DMS79 treated with DMSO at 0.1 percent for 48 hours (cell line): ENCODE measurements at places on chromosomes 5 and 9.

- no peak for DNase-seq
These were observed 49.6 kb downstream of the ANKRD55 start for GRCh38 chr5:56183506-56183905.

- no peak for DNase-seq
These were observed 22.4 kb upstream of the ATG10 start for GRCh38 chr5:81949462-81949861.

DNA sequence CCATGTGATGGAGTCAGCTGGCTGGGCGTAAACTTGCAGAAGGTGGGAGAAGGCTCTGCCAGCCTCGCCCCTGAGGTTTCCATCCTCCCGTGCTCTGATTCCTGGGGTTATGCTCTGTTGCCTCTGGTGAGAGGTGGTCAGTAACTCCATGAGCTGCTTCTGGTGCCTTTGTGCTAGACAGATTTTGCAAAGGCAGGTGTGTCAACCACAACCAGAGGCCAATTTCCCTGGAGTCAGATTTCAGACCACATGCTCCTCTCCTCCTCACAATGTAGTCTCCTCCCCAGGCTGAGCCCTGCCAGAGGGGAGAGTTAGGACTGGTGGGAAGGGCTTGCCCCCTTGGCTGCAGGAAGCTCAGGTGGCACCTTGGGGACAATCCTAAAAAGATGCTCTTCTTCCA is 38.8 kb upstream of the TENT4A start:
- peak; percentile 31 for DNase-seq

GRCh38 chr5:87829217-87829551 is 416.5 kb upstream of the CCNH start:
- DNase-seq, result no peak

DNA sequence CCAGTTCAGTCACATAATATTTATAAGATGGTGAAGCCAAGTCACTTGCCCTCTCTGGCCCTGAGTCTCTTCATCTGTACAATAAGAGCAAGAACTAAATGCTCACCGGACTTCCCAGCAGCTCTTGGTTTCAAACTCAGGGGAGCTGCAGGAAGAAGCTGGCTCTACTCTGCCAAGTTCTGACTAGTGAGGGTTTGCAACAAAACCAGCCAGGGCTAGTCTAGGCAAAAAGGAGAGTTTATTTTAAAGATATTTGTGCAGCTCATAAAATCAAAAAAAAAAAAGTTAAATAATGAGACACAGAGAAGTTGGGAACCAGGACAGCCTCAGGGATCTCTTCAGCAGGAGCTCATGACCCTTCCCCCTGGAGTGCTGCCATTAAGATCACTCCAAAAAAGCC is 107.3 kb downstream of the DOCK2 start:
- DNase-seq, result no peak

- no peak for DNase-seq
These were observed 44.7 kb downstream of the RGS3 start for GRCh38 chr9:113508111-113508749.

DNA sequence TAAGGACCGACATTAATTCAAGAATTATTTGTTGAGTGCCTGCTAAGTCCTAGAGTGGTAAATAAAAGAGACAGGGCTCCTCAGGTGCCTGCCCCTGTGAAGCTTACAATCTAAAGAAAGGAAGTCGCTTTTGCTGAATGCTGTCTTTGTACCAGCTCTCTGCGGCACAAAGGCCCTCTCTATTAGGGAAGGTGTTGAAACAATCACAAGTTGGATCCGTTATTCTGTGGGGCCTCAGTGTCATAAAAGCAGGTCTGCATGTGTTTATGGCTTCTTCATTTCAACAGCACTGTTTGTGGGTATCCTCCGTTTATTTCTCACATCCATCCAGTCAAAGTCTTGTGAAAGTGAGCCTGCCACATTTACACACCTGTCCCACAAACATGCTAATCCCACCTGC is 7.0 kb upstream of the MVB12B start:
- no peak for DNase-seq

- DNase-seq, result no peak
These were observed 463.6 kb upstream of the CD180 start for GRCh38 chr5:67660149-67660548.

DNA sequence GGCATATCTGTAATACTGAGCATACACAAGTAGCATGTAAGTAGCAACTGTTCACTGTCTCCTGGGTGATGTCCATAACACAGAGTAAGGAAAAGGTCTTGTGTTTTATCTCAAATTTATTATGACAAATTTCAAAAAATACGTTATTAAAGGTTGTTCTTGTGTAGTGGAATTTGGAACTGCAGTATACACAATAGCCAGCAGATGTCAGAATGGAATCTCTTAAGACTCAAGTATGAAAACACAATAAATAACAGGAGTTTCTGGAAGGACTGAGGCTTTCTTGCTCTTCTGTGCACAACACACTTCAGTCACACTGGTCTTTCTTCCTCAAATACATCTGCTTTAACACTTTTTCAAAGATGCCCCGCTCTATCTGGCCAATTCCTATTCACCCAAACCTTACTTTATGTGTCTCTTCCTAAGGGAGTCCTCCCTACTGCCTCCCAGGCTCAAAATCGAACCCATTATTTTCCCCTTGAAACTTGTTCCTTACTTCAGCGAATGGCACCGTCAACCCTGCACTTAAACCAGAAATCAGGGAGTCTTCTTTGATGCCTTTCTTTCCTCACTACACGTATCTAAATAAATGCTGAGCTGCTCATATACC is 6.5 kb upstream of the FBXO10 start:
- DNase-seq, result peak; percentile 54

GRCh38 chr9:88274078-88274477 is 114.2 kb upstream of the SPIN1 start:
- no peak for DNase-seq

DNA sequence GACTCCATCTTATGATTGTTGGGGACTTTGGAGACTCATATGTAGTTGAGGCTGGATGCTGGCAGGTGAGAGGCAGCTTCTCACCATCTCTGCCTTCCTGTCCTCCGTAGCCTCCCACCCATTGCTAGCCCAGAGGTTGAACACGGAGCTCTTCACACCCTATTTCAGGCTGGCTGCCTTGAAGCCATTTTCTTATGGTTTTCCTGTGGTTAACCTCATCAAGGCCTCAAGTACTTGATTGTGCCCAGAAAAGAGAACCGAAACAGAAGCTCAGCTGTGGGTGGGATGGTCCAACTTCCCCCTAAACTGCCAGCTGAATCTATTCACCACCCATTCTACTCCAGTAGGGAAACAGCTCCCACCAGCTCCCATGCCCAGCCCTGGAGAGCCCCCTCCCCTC is 102.9 kb downstream of the LIFR start:
- no peak for DNase-seq

- no peak for DNase-seq
These were observed 59.0 kb downstream of the COL15A1 start for GRCh38 chr9:99002706-99003105.

DNA sequence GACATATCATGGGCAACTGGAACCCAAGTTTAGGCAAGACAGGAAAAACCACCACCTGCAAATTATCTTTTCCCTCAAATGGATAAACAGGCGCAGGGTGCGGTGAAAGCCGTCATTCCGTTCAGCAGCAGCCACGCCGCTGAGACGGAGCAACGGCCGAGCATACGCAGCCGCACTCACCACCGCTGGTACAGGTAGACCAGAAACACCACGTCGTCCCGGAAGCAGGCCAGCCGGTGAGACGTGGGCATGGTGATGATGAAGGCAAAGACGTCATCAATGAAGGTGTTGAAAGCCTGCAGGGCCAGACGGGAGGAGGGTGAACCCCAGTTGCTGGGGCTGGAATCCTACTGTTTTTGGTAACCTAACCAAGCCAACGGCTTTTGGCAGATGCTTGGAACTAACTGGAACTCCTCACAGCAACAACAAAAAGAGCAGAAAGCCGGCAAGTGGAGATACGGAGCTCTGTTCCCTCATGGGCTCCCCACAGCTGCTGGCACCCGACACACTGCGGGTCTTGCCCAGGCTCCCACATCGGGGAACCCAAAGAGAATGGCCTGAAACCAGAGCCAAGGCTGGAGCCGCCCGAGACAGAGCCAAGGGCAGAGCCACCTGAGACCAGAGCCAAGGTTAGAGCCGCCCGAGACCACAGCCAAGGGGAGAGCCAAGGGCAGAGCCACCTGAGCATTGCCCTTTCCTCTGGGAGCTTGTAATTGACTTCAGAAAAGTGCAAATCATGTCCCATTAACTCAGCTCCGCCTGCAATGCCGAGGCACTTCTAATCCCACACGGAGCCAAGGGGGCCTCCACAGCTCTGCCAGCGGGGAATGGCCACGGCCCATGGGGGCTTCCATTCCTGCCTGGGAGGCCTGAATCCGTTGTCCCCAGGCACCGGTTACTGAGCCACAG is 24.2 kb downstream of the CLPTM1L start:
- DNase-seq, result no peak

GRCh38 chr5:110329955-110330525 is 396.4 kb downstream of the TMEM232 start:
- DNase-seq, result no peak

GRCh38 chr9:110543631-110544051 is 35.9 kb downstream of the SVEP1 start:
- peak; percentile 81 for DNase-seq

GRCh38 chr9:77392328-77392727 is 215.0 kb downstream of the VPS13A start:
- no peak for DNase-seq

DNA sequence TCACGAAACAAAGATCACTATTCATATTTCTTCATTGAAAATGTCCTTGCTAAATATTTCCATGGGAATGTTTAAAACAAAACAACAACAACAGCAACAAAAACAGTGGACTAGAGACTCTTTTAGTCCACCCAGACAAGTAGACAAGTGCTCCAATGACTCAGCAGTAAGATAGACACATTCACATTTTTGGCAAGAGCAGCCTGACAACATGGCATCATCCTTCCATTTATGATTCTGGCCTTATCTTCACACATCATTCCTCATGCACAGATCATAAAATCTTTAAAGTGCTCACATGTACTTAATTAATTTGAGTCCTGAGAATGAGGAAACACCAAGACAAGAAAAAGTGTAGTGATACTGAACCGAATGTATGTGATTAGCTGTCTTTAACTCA is 132.6 kb upstream of the PDE4D start:
- DNase-seq, result no peak

GRCh38 chr9:101246691-101247090 is 138.1 kb downstream of the BAAT start:
- no peak for DNase-seq

DNA sequence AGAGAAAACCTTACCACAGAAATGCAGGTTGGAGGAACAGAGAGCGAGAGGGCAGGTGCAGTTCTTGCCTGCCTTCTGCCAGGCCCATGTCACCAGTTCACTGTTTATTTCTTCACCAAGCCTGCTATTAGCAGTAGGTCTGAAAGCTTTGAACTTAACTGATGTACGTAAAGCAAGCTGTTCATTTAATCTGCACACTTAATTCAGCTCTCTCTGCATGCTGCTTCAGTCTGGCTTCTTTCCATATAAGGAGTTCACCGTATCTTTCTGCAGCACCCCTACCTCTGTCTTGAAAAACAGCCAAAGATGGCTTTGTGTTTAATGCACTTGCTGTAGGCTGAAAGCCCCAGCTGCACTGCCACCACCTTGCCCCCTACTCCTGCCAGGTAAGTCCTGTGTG is 205.1 kb downstream of the RAB3C start:
- peak; percentile 38 for DNase-seq

- DNase-seq, result no peak
These were observed 33.1 kb downstream of the SPIN1 start for GRCh38 chr9:88421348-88421747.

DNA sequence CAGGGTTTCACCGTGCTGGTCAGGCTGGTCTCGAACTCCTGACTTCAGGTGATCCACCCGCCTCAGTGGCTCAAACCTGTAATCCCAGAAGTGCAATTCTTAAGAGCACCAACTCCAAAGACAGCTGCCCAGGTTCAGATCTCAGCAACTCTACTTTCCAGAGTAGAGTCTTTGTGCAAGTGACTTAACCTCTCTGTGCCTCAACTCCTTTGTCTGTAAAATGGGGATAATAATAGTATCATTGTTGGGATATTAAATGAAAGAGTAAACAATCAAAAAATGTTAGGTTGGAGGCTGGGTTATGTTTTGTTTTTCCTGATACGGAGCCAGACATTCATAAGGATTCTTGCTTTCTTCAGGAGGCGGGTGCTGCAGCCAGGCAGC is 45.0 kb downstream of the FOXI1 start:
- DNase-seq, result no peak

- DNase-seq, result peak; percentile 50
These were observed at the start of gene MOCS2 for GRCh38 chr5:53109443-53110127. TSS of gene MOCS2 (minus strand) at chr5:53109757. CDS start at chr5:53107174, 2,583 bp downstream.

- DNase-seq, result no peak
These were observed 28.3 kb upstream of the IL33 start for GRCh38 chr9:6187272-6187671.

- DNase-seq, result peak; percentile 39
These were observed 576.3 kb downstream of the PDE4D start for GRCh38 chr5:59317023-59317773.

DNA sequence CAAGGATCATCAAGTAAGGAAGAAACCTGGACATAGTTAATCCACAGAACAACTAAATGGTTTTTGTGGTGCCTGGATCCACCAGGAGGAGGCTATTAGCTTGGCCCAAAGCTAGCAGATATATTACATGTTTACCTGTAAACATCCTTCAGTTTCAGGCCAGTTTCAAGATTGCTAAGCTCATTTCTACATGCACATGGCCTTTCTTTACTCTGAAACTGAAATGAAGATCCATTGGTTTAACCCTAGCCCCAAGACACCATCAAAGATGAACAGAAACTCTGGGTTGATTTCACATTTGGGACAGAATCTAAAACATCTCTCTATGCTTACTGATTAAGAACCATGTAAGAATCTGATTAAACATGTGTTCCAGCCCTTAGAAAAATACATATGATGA is 611.8 kb downstream of the TLE1 start:
- no peak for DNase-seq

GRCh38 chr5:178350361-178351220 is 118.0 kb upstream of the PHYKPL start:
- no peak for DNase-seq

GRCh38 chr9:95218773-95219172 is 98.7 kb downstream of the FANCC start:
- DNase-seq, result no peak

GRCh38 chr9:91101611-91102168 is 260.0 kb downstream of the AUH start:
- no peak for DNase-seq
